LHCN-M2 (cell line): ENCODE measurements at places on chromosomes 12 and 14. TPM values are rescaled to one million over a fixed set of nuclear protein-coding genes. Genes with fewer than 3 reads are reported as not detected.

Gene PRH2
- total RNA-seq = 1.0 TPM in 1 of 2 replicates, not detected in the other

Gene FGF23
- 0.06 TPM in 1 of 2 replicates, not detected in the other for total RNA-seq

Gene KCNMB4
- 0.75 and 0.90 TPM in 2 replicates for total RNA-seq

Gene GLIPR1L2
- 0.32 and 0.92 TPM in 2 replicates for total RNA-seq

Gene MYL6B
- 130 and 136 TPM in 2 replicates for total RNA-seq
